T-helper 9 cell (primary cell): ENCODE measurements at places on chromosomes 1 and 21.

DNA sequence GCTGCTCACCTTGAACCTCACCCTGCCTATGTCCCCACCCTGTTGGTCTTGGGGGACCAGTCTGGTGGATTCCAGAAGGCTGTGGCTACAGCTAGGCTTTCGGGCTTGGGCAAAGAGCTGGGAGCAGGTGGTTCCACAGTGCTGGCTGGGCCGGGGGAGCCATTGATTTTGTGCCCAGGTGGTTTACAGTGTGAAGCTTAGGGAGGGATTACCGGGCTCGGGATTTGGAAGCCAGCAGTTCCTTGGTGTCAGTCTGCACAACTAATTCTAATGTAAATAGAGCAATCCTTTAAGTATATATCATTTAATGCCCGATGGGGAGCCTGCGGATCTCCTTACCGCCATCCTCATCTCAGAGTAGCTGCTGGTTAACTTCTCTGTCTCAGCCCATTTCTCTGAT is 38.2 kb downstream of the PRDM16 start:
- DNase-seq: no peak

DNA sequence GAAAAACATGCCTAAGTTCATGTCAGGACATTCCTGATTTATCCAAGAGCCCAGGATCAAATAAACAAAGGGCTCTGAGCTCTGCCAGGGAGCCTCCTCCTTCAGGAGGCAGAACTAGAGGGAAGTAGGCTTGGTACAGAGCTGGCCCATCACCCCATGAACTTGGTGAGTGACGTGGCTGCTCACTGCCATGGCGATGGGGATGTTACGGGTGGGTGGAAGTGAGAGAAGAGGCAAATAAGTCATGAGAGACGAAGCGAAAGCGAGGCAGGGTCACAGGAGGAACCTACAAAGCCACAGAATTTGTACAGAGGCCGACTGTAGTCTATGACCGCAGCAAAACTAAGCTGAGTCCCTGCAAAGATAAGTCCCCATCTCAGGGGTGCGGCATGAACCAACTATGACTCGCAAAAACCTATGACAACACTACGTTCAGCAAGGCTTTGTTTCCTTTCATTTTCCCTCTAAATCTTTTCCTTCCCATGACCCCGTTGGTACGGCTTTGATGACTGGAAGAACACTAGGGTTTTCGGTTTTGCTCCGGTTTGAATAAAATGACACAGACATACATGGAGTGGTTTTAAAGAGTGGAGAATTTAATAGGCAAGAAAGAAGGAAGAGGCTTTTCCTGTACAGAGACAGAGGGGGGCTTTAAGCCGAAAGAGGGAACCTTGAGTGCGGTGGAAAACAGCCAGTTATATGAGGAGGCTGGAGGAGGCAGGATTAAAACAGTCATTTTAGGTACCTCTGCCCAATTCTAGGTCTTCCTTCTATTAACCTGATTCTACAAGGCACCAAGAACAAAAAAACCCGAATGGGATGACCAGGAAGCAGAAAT is 74.1 kb downstream of the CD46 start:
- peak; percentile 62 for DNase-seq

GRCh38 chr1:14926818-14927575 is 226.6 kb upstream of the TMEM51 start:
- DNase-seq: no peak

- DNase-seq: no peak
These were observed 22.8 kb downstream of the AKT3 start for GRCh38 chr1:243827206-243827605.

GRCh38 chr1:115748401-115749150 is 19.9 kb downstream of the CASQ2 start:
- DNase-seq: no peak

- DNase-seq: no peak
These were observed 159.2 kb downstream of the DYRK1A start for GRCh38 chr21:37525810-37526209.

DNA sequence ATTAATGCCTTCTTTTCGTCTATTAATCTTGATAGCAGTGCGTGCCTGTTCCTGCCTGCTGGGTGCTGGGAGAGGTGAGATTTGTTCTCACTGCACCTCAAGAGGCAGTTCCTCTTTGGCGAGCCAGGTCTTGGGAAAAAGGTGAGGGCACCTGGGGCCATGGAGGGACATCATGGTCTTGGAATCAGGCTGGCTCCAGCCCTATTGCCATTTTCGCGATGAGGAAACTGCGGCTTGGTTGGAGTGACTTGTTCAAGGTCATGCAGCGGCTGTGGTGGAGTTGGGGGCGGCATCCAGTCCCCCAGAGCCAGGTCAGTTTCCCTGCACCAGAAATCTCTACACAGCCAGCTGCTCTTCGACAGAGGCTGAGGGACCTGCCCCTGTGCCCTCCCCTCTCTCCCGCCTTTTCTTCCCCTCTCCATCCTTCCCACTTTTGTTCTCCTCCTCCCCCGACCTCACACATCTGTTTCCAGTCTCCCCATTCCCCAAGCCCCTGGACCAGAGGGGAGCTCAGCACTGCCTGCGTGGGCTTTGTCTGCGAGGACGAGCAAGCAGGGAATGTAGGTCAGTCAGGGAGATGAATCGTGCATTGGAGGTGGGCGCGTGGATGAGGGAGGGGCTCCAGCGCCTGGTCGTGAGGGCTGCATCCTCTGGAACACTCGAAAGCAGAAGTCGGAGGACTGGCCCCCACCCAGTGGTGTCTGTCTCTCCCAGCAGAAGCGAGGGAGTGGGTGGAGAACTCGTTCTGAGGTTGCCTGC is 135.1 kb downstream of the ACTL8 start:
- DNase-seq: no peak

GRCh38 chr1:119778886-119779560 is 10.3 kb upstream of the HMGCS2 start:
- DNase-seq: no peak

GRCh38 chr1:175129997-175130648 is 62.5 kb downstream of the KIAA0040 start:
- DNase-seq: no peak

GRCh38 chr1:19372136-19372514 is 60.0 kb downstream of the SLC66A1 start:
- no peak for DNase-seq

DNA sequence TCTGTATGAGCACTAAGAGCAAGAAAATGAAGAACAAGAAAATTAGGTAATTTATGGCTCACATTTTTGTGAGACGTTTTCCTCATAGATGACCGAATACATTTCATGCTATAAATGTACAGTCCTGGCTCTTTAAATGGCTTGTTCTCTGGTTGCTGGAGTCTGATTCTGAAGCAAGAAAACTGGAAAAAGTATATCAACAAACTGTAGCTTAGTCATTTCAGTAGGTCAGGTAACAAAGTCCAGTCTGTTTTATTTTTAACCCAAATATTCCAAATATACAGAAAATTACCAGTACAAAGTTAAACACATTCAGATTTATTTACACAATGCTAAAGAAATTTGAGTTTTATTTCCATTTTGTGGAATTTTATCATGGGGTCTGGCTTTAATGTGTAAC is 2.5 kb upstream of the MYBPHL start:
- DNase-seq: no peak

GRCh38 chr1:226325178-226325577 is 16.2 kb upstream of the LIN9 start:
- DNase-seq: no peak

- no peak for DNase-seq
These were observed 24.0 kb downstream of the HENMT1 start for GRCh38 chr1:108636876-108637275.

DNA sequence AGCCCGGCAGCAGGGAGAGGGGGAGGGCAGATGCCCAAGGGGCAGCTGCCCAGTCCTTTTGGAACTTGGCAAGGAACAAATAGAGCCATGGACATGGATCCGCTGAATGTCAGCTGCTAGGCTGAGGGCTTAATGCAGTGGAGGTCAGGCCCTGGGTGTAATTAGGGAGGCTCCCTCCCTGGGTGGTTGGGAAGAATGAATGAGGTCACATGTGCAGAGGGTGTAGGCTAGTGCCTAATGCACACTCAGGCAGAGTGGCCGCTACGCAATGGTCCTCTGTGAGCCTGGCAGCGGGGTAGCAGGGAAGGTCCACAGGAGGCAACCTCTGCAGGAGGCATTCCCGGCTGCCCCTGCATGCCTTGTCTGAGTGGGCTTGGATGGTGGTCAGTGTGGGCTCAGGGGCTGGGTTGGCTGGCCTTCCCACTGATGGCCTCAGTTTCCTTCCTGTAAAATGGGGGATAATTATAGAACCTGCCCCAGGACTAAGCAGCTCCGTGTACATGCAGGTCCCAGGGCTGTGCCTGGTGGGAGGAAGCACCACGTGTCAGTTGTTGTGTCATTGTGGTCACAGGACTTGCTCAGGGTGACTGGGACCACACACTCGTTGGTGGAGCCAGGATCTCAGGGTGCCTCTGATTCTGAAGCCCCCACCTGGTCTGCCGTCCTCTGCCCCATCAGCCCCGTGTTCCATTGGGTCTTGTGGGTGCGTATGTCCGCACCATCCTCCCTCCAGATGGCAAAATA is 81.6 kb upstream of the ACTL8 start:
- DNase-seq: no peak

- no peak for DNase-seq
These were observed 33.0 kb downstream of the FOXJ3 start for GRCh38 chr1:42302034-42302433.

GRCh38 chr1:66500301-66500700 is 33.7 kb upstream of the SGIP1 start:
- DNase-seq: no peak
